ENCODE measurements at places on chromosomes 6 and 20. TPM values are rescaled to one million over a fixed set of nuclear protein-coding genes. Genes with fewer than 3 reads are reported as not detected.
A peak's percentile ranks its signal among the peaks of the same experiment; 100 is the strongest.

The C20orf144 gene
- 0.31 TPM for total RNA-seq

DNA sequence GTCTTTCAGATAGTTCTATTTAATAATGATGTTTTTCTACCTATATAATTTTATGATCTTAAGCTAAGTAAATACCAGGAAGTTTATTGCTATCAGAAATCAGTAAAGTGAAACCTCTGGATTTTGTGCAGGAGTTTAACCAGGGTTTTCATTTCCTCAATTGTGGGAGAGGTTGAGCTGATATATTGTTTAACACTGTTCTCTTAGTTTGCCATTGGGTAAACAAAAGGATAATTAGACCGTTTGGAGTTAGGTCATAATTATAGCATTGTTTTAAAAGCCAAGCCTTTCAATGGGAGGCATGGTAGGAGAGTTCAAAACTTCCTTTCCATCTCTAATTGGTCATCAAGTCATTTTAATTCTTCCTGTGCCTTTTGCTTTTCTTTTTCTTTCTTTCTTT is 58.7 kb downstream of the STXBP5 start:
- no peak for DNase-seq

The LTA gene
- total RNA-seq, result 0.54 TPM

- no peak for DNase-seq
These were observed 9.3 kb upstream of the C2 start for GRCh38 chr6:31918069-31918720.

The ELOVL4 gene
- total RNA-seq, result 1.4 TPM

The KPNA5 gene
- 11.2 TPM for total RNA-seq

The SEL1L2 gene
- total RNA-seq, result not detected

- no peak for DNase-seq
These were observed 475.4 kb downstream of the EYS start for GRCh38 chr6:65231616-65232015.

DNA sequence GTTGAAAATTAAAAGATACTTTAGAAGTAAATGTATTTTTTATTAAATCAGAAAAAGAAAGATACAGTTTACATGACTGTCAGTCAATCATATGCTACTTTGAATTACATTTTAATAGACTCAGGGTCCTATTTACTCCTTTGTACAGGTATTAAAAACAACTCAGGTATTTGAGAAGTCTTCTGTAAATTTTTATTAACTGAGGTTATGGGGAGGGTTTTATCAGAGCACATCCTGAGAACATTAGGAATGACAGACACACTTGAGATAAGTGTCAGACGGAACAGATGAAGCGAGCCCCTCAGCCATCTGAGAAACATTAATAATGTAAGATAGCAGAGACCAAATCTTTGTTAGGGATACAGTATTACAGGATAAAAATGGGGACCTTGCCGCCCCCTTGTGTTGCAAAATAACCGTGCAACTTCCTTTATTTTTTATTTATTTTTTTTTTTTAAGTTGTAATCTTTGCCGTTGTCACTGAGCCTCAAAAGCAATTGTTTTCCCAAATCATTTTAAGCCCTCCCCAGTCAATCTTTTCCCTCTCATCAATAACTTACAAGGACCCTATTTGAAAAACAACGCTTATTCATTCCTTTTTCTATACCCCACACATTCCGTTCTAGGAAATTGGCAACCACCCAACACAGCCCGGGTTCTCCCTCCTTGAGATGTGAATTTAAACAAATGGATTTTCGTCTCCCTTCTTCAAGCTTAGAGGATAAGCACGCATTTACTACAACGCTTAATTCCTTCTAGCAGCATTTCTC is 126.7 kb downstream of the BCAS1 start:
- DNase-seq, result peak; percentile 67

The TULP1 gene
- total RNA-seq, result 2.6 TPM

DNA sequence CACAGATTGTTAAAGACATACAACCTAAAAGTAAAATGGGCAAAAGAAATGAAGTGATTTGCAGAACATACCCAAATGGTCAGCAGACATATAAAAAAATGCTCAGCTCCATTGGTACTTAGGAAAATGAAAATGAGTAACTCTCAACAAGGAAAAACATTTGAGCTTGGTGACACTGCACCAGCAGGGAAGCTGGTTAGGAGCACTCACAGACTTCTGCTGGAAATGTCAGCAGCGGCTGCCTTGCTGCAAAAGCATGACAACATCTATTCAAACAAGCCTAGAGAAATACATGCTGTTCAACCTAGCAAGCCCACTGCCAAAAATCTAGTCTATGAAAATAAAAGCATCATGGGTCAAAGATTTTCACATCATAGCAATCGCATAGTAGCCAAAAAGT is 99.0 kb upstream of the FOXQ1 start:
- DNase-seq, result no peak

DNA sequence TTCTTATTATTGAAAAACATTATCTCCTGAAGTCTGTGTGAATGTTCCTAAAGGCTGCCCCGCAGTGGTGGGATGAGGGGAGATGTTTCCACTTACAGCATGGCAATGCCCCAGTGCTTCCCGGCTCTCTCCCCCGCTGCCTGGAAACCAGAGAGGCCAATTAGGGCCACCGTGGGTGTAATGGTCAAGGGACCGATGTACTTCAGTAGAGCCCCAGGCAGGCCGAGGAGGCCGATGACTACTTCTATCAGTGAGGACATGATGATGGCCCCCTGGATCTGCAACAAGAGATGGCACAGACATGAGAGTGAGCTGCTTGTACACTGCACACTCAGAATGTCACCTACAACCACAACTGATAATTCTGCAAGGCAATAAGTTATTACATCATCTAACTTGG is 117.8 kb downstream of the SLC23A2 start:
- no peak for DNase-seq

The MYL9 gene
- total RNA-seq, result 40.8 TPM

- DNase-seq, result no peak
These were observed 25.9 kb upstream of the UST start for GRCh38 chr6:148720897-148721296.

DNA sequence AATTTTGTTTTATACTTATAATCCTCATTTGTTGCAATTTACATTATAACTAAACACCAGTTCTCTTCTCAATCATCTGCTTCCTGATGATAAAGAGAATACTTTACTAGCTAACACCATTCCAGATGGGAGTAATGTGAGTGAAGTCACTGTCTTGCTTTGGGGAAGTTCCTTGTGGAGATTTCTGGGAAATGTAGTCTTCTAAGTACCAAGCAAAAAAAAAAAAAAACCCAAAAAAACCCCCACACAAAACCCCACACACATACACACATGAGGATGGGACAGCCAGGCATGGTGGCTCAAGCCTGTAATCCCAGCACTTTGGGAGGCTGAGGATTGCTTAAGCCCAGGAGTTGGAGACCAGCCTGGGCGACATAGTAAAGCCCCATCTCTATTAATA is 2.2 kb upstream of the SNPH start:
- DNase-seq, result no peak

- DNase-seq, result no peak
These were observed 179.8 kb downstream of the FOXA2 start for GRCh38 chr20:22404419-22405170.

GRCh38 chr20:43722153-43722505 is 4.7 kb downstream of the GTSF1L start:
- no peak for DNase-seq

GRCh38 chr6:125780540-125781313 is 10.0 kb upstream of the NCOA7 start:
- DNase-seq, result peak; percentile 61

DNA sequence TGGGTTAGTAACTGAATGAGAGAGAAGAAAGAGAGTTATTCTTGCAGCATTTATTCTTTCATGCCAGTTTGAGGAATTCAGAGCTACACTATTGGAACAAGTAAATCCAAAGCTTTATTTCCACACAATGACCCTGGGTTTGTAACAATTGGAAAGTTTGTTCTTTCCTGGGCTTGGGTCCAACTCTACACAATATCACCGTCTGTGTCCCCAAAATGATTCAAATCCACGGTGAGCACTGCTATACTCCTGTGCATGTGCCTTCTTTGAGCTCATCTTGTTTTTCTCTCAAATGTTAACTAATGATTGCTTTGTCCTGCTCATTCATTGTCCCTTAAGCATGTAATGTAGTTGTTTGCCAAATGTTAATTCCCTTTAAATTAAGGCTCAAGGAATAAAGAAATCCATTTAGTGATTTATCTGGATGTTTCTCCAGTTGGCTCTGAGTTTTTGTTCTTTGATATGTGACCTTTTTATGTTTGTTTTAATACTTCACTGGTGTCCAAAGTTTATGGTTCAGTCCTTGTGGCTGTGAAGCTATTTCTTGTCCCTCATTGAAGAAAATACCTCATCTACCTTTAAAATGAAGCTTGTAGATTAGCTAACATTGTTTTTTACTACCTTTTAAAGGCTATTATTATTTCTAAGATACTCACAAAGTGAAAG is 20.5 kb upstream of the CRISP3 start:
- no peak for DNase-seq

- DNase-seq, result no peak
These were observed 45.0 kb downstream of the BMP2 start for GRCh38 chr20:6812530-6812929.

The FNDC1 gene
- 8.6 TPM for total RNA-seq

DNA sequence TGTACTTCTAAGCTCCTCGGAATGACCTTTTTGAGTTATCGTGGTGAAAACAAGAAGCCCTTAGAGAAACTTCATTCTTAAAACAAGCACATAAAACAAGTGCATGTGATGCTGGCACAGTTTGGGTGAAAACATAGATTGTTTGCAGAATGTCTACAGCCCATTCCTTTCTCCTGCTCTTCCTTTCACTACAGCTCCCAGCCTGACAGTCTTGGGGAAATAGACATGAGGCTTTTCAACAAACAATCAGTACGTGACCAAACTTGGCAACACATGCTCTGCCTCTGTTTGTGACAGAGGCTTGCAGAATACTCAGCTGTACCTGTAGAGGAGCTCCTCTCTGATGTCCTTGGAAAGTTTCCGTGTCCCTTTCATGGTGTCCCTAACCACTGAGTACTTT is 321.6 kb downstream of the ZFAND3 start:
- no peak for DNase-seq

GRCh38 chr6:7106215-7106751 is 1.5 kb upstream of the RREB1 start:
- DNase-seq, result no peak

DNA sequence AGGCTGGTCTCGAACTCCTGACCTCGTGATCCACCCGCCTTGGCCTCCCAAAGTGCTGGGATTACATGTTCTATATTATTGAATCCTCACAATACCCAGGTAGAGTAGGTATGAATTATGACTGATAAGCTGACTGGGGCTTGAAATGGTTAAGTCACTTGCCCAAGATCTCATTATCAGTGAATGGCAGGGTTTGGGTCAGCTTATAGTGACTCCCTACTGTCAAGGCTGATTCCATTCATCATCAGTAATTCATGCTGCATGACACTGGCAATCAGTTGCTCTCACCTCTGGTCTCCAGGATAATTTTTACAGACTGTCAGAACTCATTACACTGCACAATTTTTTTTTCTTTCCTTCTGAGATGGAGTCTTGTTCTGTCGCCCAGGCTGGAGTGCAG is 127.6 kb downstream of the KIF13A start:
- DNase-seq, result no peak

DNA sequence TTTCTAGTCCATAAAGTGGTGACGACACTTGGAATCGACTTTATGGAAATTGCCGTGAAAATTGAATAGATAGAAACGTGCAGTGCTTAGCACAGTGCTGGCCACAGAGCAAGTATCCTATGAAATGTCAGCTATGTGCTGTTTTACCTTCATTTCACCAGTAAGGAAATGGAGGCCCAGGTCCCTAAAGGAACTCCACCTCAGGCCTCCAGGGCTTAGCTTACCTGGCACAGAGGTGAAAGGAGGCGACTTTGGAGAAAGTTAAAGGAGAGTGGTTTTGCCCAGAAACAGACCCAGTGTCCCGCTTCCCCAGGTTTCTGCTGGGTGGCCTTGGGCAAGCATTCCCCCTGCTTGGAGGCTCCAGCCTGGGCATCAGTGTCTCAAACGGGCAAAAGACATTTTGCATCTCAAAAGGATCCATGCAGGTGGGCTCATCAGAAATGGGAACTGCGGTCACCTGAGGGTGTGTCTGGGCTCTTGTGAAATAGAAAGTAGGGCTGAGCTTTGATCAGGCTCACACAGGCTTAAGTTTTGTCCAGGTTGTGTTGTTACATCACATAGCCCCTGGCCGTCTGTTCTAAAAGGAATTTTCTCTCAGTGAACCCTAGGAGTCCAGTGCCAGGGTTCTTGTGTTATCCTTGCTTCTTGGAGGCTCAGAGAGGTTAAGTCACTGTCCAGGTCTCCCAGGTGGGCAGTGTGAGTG is 6.8 kb upstream of the TULP1 start:
- DNase-seq, result no peak

The GUCA1A gene
- not detected for total RNA-seq

DNA sequence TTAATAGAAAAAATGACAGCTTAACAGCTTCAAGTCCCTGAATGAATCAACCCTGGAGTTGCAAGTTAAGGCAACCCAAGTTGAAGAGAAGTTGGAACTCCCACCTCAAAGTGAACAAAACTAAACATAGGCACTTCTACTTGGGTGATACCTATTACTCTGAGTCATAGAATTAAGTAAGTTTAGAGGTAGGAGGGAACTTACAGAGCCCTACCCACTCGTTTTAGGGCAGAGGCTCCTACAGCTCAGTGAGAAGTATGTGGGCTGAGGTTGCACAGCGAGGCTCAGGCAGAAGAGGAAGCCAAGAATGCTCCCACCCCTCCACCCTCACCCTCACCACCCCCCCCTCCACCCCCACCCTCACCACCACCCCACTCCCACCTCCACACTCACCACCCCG is 42.2 kb downstream of the NFATC2 start:
- DNase-seq, result no peak

Data from lung (tissue), 17 donors.